Pulmonary artery endothelial cell (primary cell): ENCODE measurements at places on chromosomes 12 and 14.

- no peak for DNase-seq
Observed at GRCh38 chr14:104235686-104236085, 97.3 kb downstream of the KIF26A start.

DNA sequence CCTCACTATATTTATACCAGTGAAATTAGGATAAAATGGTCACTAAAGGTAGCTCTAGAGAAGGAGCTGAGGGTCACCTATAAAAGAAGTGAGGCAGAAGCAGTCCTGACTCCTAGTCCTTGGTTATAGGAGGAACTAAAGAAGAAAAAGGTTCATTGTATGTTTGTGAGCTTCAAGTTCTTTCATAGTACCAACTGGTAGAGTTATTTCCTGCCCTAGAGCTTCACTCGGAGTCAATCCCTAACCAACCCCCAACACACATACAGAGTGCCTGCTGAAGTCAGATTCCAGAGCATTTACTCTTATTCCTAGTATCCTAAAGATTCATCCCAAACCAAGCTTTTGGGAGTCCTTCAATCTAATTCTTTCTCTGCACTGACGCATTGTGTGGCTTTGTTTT, 29.3 kb upstream of the FRMD6 start:
- DNase-seq: no peak

GRCh38 chr12:7066596-7066995, 6.1 kb downstream of the C1S start:
- no peak for DNase-seq

DNA sequence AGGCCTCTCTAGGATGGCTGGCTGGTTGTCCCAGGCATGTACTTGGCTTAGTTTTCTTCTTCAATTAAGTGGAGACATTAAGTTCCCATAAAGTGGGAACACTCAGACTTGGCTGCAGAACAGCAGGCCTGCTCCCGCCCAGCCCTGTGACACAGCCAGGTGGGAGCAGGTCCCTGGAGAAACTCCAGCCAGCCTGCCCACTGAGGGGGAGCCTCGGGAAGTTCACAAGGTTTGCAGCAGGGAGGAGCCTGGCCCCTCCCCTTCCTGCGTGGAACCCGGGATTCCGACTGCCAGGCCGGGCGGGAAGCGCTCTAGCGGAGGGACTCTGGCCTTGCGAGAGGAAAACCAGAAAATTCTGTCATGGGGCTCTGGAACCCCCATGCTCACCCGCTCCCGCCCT, 98.3 kb upstream of the EVL start:
- no peak for DNase-seq

DNA sequence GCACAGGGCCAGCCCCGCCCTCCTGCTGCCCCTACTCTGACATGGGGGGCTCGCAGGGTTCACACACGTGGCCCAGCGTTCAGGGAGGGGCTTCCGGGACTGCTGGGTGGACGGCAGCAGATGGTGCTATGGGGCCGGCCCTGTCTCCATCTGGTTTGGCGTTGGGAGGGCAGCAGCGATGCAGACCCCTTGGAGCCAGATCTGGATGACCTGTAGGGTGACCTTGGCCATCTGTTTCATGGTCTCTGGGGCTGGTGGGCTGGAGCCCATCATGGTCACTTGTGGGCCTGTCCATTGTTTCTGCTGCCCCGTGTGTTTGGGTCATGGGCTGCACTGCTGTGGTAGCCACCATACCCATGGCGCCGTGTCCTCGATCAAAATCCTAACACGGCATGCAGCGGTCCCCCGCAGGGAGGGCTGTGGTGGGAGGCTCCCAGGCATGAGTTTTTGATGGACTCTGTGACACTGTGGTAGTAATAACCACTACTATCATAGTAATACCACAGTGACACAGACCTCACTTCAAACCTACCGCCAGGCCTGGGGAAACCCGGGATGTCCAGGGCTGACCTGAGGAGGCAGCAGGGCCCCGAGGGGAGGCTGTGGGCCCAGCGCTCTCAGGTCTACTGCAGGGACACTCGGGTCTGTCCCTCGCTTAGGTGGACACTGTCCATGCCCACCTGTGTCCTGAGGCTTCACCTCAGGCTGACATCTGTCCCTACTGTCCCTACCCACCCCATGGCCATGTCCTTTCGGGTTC, 359.4 kb downstream of the TMEM121 start:
- DNase-seq: no peak

DNA sequence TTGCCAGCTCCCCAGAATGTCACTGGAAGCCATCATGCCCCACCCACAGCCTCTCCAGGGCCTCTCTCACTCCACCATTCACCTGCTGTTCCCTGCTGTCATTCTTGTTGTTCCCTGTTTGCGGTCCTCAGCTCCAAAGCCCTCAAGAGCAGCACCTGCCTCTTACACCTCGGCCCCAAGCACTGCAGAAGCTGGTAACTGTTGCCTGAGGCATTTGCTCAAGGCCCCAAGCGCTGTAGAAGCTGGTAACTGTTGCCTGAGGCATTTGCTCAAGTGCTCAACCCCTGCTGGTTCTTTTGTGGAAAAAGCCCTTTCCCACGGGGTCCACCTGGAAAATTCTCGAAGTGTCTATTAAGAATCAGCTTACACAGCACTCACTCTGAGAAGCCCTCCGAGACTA, 78.0 kb downstream of the ARL6IP4 start:
- DNase-seq: no peak

- no peak for DNase-seq
Observed at GRCh38 chr12:127809275-127809674, 457.7 kb upstream of the TMEM132C start.
